CD4-positive, alpha-beta T cell (primary cell): ENCODE measurements at places on chromosomes 12 and 14. TPM values are rescaled to one million over a fixed set of nuclear protein-coding genes. Genes with fewer than 3 reads are reported as not detected.
A peak's percentile ranks its signal among the peaks of the same experiment; 100 is the strongest.

DNA sequence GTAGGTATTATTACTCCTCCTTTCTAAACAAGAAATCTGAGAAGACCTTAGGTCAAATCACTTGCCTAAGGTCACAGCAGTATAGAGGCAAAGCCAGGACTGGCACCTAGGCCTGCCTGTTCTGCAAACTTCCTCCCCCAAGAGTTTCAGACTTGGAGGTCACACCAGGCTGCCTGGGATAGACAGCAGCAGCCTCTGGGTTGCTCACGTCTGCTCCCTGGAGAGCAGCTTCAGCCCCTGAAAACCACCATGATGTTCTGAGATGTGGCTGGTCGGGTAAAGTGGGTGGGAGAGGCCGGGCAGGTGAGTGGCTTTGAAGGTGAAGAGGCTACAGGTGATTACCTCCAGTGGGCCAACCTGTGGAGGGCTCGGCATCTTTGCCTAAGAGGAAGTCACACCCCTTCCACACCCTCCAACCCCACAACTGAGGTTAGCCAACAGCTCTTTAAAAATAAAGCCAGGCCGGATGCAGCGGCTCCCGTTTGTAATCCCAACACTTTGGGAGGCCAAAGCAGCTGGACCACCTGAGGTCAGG is 37.0 kb upstream of the PNMA1 start:
- H3K4me3 ChIP-seq, result no peak overlapping the region
- no peak for DNase-seq
- peaks cover 95% of the 10 kb centered on the region for H3K4me1 ChIP-seq
- no peaks in the 10 kb centered on the region for H3K36me3 ChIP-seq
- no peaks in the 10 kb centered on the region for H3K27me3 ChIP-seq

DNA sequence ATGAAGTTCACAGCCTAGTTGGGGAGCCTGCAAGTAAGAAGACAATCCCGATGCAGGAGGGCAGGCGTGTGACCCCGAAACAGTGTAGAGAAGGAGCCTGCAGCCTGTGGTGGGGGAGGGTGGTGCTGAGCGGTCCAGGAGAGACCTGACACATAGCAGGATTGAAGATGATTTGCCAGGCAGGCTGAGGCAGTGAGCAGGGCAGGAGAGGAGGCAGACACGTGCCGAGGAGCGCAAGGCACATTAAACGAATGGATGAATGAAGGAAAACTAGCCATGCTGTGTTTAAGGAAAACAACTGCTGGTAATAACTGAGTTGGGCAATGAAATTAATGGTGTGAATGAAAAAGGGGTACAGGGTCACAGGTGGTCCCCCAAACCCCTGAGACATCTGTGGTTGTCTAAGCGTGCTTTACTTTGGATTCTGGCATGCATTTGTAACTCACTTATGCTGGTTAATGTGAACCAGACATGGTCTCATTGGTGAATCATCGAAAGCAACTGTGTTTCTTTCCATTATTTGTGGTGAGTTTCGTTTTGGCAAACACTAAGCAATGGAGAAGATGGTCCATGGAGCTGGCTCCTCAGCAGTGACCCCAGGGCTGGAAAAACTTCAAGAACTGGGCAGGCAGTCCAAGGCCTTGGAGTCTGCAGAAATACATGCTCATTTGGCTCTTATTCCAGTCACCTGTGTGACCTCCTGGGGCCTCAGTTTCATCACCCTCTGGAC is 96.9 kb upstream of the EVL start:
- peaks cover 12% of the 10 kb centered on the region for H3K4me1 ChIP-seq
- H3K36me3 ChIP-seq, result no peaks in the 10 kb centered on the region
- H3K4me3 ChIP-seq, result no peak overlapping the region
- no peak for DNase-seq
- peaks cover 3% of the 10 kb centered on the region for H3K27me3 ChIP-seq

GRCh38 chr12:53600490-53601295 is 25.5 kb downstream of the ATF7 start:
- no peak for DNase-seq
- H3K36me3 ChIP-seq, result peaks cover 9% of the 10 kb centered on the region
- H3K4me3 ChIP-seq, result no peak overlapping the region
- no peaks in the 10 kb centered on the region for H3K27me3 ChIP-seq
- no peaks in the 10 kb centered on the region for H3K4me1 ChIP-seq

DNA sequence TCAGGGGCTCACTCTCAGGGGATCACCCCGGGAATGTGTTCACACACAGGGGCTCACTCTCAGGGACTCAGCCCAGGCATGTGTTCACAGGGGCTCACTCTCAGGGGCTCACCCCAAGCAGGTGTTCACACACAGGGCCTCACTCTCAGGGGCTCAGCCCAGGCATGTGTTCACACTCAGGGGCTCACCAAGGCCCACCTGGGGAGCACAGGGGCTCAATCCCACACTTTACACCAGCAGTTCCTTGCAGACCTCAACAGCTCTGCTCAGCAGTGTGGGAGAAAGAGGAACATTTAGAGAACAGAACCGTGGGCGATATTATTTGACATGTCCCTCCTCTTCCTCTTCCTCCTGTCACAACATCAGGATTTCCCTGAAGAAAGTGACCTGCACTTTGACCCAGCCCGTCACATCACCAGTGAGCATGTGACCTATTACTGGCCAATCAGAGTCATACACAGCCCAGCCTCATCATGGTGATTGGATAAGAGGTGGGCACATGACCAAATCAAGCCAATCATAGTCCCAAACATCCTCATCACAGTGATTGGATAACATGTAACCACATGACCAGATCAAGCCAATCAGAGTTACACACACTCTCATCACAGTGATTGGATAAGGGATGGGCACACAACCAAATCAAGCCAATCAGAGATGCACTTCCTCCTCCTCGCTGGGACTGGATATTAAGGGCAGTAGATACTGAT is 359.4 kb upstream of the SFSWAP start:
- H3K36me3 ChIP-seq, result no peaks in the 10 kb centered on the region
- no peak overlapping the region for H3K27ac ChIP-seq
- peaks cover 4% of the 10 kb centered on the region for H3K27me3 ChIP-seq
- H3K4me3 ChIP-seq, result no peak overlapping the region
- no peak for DNase-seq

DNA sequence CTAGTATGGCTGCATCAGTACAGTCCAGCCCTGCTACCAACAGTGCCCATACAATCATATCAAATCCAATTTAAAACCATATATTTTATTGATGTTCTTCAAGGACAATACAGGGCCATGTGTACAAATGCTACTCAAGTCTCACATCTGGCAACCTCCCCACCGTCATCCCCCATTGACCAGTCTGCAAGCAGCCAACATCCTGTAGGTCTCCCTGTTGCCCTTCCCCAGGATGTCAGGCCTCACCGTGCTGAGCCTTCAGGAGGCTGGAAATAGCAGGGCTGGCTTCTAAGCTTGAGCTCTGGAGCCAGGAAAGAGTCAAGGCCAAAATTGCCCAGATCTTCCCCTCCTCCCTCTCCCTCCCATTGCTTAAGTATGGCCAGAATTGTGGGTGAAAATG is 10.4 kb downstream of the ZDHHC22 start:
- H3K27ac ChIP-seq, result no peak overlapping the region
- H3K4me3 ChIP-seq, result no peak overlapping the region
- no peak for DNase-seq
- H3K36me3 ChIP-seq, result no peaks in the 10 kb centered on the region
- H3K4me1 ChIP-seq, result no peaks in the 10 kb centered on the region

DNA sequence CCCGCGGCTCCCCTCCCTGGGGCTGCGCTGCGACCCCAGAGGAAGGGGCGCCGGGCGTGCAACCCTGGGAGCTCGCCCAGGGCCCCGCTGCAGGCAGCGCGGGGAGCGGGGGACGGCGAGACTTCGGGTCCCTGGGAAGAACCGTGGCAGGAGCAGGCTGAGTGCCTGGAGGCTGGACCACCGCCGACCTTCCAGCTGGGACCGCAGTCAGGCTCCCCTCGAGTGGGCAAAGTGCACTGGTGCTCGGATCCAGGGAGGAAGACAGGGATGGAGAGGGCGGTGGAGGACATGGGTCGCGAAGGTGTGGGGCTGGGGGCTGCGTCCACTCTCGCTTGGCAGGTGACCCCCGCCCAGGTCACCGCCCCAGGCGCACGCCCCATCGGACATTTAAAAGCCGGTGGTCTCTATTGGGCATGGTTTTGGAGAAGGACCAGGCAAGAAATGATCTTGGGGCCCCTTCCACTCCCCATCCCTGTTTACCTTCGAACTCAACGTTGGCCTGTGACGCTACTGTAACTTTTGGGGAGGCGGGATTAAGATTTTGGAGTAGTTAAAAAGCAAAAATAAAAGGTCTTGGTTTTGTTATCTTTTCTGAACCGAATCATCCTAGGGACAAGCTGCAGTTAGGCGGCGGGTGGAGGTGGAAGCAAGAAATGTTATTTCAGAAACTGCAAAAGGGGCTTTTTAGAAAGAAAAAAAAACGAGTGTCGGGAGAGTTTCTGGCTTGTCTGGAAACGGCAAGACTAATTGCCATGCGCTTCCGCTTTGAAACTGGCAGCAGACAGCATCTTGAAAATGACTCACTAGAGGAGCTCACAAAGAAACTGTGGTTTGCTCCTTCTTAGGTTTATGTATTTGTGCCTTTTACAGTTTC is 1.0 kb downstream of the ELK3 start:
- H3K4me1 ChIP-seq, result peaks cover 33% of the 10 kb centered on the region
- no peaks in the 10 kb centered on the region for H3K27me3 ChIP-seq
- H3K4me3 ChIP-seq, result peak overlapping the region; percentile 96
- DNase-seq, result peak; percentile 66

DNA sequence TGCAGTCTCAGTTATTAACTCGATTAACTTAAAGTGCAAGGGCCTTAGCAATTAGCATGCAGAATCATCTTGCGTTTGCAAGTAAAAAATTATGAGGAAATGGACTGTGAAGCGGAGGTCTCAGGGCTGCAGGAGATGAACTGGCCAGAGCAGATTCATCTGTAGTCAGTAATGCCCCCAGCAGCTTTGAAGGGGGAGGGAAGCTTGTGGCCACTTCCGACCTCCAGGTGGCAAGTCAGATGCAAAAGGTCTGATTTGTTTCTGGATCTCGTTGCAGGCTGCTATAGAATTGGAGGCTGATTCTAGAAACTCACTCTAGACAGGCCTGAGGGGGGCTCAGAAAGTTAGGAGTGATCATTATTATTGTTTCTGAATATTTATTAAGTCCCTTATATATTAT is 107.4 kb upstream of the RGS6 start:
- H3K4me3 ChIP-seq, result no peak overlapping the region
- no peaks in the 10 kb centered on the region for H3K36me3 ChIP-seq
- no peak overlapping the region for H3K27ac ChIP-seq
- no peak for DNase-seq

DNA sequence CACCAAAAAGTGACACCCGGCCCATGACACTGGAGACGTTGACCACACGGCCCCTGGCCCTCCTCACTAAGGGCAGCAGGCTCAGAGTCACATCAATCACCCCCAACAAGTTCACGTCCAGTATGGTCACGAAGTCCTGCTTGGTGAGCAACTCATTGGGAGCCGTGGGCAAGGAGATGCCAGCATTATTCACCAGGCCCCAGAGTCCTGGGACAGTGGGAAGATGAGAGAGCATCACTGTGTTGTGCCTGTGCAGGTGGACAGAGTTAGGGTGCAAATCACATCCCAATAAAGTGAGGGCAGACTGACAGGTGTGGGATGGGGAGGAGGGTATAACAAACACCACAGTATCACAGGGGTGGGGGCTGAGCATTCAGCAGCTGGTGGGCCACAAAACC is 2.5 kb downstream of the RDH16 start:
- DNase-seq, result no peak
- H3K4me3 ChIP-seq, result no peak overlapping the region
- H3K27me3 ChIP-seq, result peaks cover 7% of the 10 kb centered on the region
- no peaks in the 10 kb centered on the region for H3K4me1 ChIP-seq
- no peaks in the 10 kb centered on the region for H3K36me3 ChIP-seq

GRCh38 chr14:57845802-57846531 is 19.9 kb downstream of the SLC35F4 start:
- H3K36me3 ChIP-seq, result no peaks in the 10 kb centered on the region
- H3K27me3 ChIP-seq, result no peaks in the 10 kb centered on the region
- no peak overlapping the region for H3K4me3 ChIP-seq
- no peak overlapping the region for H3K27ac ChIP-seq

DNA sequence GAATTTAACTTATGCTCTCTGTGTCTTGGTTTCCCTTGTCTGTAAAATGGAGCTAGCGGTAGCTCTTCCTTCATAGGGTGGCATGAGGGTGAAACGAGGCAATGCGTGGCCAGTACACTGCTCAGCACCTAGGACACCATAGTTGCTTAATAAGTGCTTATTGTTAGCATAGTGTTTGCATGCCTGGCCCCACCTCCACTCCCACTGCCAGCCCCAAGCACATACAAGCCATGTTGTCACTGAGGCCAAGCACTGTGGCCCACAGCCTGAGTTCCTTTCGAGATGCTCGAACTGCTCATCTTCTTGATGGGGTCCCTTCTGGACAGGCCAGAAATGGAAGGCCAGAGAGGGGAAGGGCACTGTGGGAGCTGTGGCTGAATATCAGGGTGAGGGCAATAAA is 839 bp downstream of the FICD start:
- H3K36me3 ChIP-seq, result peaks cover 35% of the 10 kb centered on the region
- no peaks in the 10 kb centered on the region for H3K27me3 ChIP-seq
- H3K4me1 ChIP-seq, result peaks cover 34% of the 10 kb centered on the region
- peak overlapping the region; percentile 99 for H3K4me3 ChIP-seq
- no peak for DNase-seq

The KCNK13 gene
- not detected for total RNA-seq

The GALNT9 gene
- total RNA-seq, result not detected

The ASB8 gene
- 50.9 TPM for total RNA-seq
